ENCODE measurements at places on chromosomes 1 and 21. TPM values are rescaled to one million over a fixed set of nuclear protein-coding genes. Genes with fewer than 3 reads are reported as not detected.

The THAP3 gene
- total RNA-seq, result 19.1 TPM

The SCAMP3 gene
- total RNA-seq, result 77.9 TPM

The C1orf141 gene
- not detected for total RNA-seq

The OR2T29 gene
- not detected for total RNA-seq

The CAMSAP2 gene
- not detected for total RNA-seq

The SLC44A3 gene
- not detected for total RNA-seq

The FAM43B gene
- not detected for total RNA-seq

The TENT5C gene
- 20.8 TPM for total RNA-seq

The AVPR1B gene
- total RNA-seq, result not detected

The IGSF9 gene
- not detected for total RNA-seq

The ELAPOR1 gene
- total RNA-seq, result 1.9 TPM

The COL8A2 gene
- total RNA-seq, result 0.08 TPM

The HES3 gene
- total RNA-seq, result not detected

The TBX19 gene
- total RNA-seq, result 1.4 TPM

The TACSTD2 gene
- not detected for total RNA-seq

The PRAMEF9 gene
- not detected for total RNA-seq

The LCE2C gene
- total RNA-seq, result not detected

The AMY2B gene
- total RNA-seq, result 5.2 TPM

The C1orf185 gene
- not detected for total RNA-seq

The GBP2 gene
- 95.8 TPM for total RNA-seq

The LRRC38 gene
- not detected for total RNA-seq

The KRTAP21-2 gene
- not detected for total RNA-seq

The BMP8B gene
- total RNA-seq, result 0.08 TPM

The KRTAP19-1 gene
- total RNA-seq, result not detected

The CD164L2 gene
- total RNA-seq, result not detected

The RASAL2 gene
- not detected for total RNA-seq

The LRRN2 gene
- not detected for total RNA-seq

The AIDA gene
- 67.1 TPM for total RNA-seq

The KCNK2 gene
- total RNA-seq, result not detected

The RO60 gene
- total RNA-seq, result 53.8 TPM

The PHACTR4 gene
- total RNA-seq, result 29.4 TPM

The SAMD13 gene
- 0.29 TPM for total RNA-seq

The DNAH14 gene
- not detected for total RNA-seq

The CD244 gene
- 15.0 TPM for total RNA-seq

The SHISAL2A gene
- 7.9 TPM for total RNA-seq

The PLA2G4A gene
- total RNA-seq, result not detected

The GFI1 gene
- 47.6 TPM for total RNA-seq

The CNN3 gene
- total RNA-seq, result 6.1 TPM

The LRRC3 gene
- 3.2 TPM for total RNA-seq

The SMYD3 gene
- total RNA-seq, result 22.7 TPM

The ADGRL4 gene
- total RNA-seq, result not detected

The ACTN2 gene
- total RNA-seq, result not detected

The PCP4L1 gene
- total RNA-seq, result 0.40 TPM

The SPATA17 gene
- not detected for total RNA-seq

The BACE2 gene
- 4.1 TPM for total RNA-seq

The RGS4 gene
- total RNA-seq, result not detected

The C1orf167 gene
- not detected for total RNA-seq

The AMIGO1 gene
- total RNA-seq, result 1.6 TPM

The LAMB3 gene
- total RNA-seq, result 0.84 TPM

The RNASEL gene
- total RNA-seq, result 5.7 TPM

The RIMKLA gene
- 2.5 TPM for total RNA-seq

The ITGB3BP gene
- total RNA-seq, result 74.4 TPM

The ALX3 gene
- total RNA-seq, result not detected

The CHODL gene
- total RNA-seq, result not detected

Data from activated CD8-positive, alpha-beta T cell treated with anti-CD3 and anti-CD28 coated beads, Interleukin-2, amount 10 ng/mL, durations not matched to agents 7 days and 5 days (primary cell).